ENCODE measurements at places on chromosomes 3 and 15. TPM values are rescaled to one million over a fixed set of nuclear protein-coding genes. Genes with fewer than 3 reads are reported as not detected.

Gene PLA2G4D
- total RNA-seq: not detected

Gene MEIS2
- total RNA-seq: 9.7 TPM

Gene FBXO40
- total RNA-seq: not detected

Gene GOLGA6L7
- not detected for total RNA-seq

Gene PXK
- total RNA-seq: 6.1 TPM

Gene THAP10
- total RNA-seq: 4.8 TPM
